ENCODE measurements at places on chromosomes 5 and 9.

GRCh38 chr5:132773114-132773513 is 3.9 kb downstream of the SEPTIN8 start:
- no peak for DNase-seq

- peak; percentile 96 for DNase-seq
These were observed 177.0 kb downstream of the CDK5RAP2 start for GRCh38 chr9:120402741-120403542.

GRCh38 chr5:109690242-109690974 is 681 bp downstream of the MAN2A1 start:
- DNase-seq: peak; percentile 65

- DNase-seq: peak; percentile 71
These were observed 2.2 kb downstream of the ST6GALNAC6 start for GRCh38 chr9:127897193-127897692.

DNA sequence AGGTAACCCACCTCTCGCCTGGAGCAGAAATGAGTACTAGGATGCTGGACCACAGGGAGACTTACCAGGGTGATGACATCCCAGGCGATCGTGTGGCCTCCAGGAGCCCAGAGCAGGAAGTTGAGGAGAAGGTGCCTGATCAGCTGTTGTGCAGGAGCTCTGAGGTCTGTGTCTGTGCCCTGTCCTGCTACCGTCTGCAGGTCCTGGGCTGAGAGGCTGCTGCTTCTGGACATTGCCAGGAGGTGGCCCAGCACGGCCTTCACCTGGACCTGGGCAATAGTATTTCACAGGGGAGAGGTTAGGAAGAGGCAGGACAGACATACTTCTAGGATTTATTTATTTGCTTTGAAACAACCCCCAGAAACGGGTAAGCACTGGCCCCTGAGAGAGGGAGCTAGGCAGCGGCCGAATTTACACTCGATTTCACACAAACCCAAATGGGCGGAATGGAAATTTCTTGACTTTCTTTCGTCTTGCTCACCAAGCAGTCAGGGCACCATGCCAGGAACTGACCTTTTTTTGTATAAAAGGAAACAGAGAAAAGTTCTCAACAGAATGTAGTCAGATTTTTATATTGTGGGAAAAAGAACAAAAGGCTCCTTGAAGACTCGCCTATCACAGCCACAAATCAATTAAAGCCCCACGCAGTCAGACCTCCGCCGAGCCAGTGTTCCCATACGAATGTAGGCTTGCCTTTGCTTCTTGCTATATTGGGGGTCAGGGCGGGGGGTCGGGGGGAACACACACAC is 210.3 kb downstream of the FANCC start:
- peak; percentile 12 for DNase-seq

DNA sequence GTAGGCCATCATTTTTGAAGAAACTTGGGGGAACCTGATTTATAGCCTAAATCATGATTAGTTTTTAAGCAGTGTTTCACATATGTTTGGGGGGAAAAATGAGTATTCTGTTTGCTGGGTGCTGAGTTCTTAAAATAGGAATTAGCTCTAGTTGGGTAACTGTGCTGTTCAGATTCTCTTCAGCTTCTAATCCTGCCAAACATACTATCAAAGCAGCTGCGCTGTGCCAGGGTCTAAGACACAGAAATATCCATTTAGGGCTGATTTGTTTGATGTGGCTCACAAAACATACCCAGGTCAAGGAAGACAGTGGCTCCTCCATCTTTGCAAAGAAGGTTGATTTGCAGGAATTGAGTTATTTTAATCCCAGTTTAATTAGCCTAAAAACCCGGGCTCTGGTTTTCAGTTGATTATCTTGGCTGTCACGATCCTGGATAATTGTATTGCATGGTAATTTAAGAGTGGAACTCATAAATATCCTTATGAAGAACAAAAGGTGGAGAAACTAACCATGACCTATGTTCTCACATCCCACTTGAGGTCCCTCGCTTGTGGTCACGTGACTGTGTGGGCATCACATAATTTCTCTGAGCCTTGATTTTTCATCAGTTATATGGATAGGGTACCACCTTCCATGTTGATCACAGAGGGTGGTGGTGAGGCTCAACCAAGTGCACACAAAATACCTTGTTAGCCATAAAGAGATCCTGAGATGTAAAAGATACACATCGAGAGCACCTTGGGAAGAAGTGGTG is 18.7 kb downstream of the CYFIP2 start:
- no peak for DNase-seq

- DNase-seq: no peak
These were observed at the start of gene NIPAL4 for GRCh38 chr5:157459715-157460599. Gene NIPAL4, plus strand, starts transcription at chr5:157460213. Its CDS starts 108 bp downstream, at chr5:157460321.

GRCh38 chr5:59678943-59679342 is 214.6 kb downstream of the PDE4D start:
- no peak for DNase-seq

GRCh38 chr5:42337607-42338006 is 85.6 kb upstream of the GHR start:
- DNase-seq: no peak

DNA sequence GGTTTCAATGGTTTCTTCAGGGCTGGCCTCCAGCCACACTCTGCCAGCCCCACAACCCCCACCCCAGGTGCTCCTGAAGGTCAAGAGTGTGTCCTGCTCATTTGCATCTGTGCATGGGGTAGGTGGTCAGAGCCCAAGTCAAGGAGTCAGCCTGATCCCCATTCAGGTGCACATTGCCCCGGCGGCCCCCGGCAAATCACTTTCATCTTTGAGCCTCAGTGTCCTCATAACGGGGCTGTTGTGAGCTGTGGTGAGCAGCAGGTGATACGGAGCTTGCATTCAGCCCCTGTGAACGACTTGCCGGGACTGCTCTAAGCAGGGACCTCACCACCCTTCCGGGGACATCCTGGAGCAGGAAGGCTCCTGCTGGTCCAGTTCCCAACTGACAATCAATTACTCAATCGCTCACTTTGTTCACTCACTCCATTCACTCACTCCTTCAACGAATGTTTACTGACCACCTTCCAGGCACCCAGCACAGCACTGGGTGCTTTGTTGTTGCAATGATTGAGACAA is 93.2 kb upstream of the CPEB4 start:
- no peak for DNase-seq

DNA sequence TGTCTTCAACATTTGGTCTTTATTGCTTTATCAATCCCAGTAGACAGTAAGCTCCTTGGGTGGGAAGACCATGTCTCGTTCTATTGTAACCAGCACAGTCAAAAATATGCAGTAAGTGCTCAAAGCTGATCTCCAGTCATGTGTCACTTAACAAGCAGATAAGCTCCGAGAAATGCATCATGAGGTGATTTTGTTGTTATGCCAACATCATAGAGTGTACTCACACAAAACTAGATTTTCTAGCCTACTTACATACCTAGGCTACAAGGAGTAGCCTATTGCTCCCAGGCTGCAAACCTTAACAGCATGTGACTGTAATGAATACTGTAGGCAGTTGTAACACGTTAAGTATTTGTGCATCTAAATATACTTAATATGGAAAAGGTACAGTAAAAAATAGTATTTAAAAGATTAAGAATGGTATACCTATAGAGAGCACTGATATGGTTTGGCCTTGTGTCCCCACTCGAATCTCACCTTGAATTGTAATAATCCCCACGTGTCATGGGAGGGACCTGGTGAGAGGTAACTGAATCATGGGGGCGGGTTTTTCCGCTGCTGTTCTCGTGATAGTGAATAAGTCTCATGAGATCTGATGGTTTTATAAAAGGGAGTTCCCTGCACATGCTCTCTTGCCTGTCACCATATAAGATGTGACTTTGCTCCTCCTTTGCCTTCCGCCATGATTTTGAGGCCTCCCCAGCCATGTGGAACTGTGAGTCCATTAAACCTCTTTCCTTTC is 39.8 kb upstream of the PCSK5 start:
- no peak for DNase-seq

DNA sequence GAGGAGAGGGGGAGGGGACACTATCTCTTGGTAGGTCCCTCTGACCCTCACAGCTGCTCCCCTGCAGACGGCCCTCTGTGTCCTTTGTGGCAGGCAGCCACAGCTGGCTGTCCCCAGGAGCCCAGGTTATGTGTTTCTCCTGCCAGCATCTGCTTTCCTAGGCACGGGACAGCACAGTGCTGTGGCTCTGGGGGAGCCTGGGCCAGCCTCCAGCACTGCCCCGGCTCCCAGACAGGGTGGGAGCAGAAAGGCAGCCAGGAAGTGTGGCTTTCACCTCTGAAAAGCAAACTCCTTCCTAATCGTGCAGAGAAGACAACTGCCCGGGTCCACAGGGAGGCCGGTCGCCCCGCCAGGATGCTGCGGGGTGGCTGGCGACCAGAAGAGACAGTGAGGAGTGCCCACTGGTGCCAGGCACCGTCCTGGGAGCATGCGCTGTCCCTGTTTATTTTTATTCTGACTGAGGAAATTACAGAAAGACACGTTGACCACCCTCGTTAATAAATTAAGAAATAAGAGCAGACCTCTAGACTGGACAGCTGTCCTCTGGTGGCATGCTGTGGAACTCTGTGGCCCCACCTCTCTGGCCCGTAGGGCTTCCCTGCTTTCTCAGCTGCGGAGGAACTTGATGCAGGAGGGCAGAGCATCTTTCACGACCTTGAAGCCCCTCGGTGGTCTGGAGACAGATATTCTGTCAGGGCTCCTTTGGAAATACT is 240.3 kb downstream of the FANCC start:
- no peak for DNase-seq

- no peak for DNase-seq
These were observed 249.0 kb upstream of the WWC1 start for GRCh38 chr5:168042284-168043068.

GRCh38 chr9:78306222-78307076 is 9.5 kb downstream of the PSAT1 start:
- DNase-seq: no peak

DNA sequence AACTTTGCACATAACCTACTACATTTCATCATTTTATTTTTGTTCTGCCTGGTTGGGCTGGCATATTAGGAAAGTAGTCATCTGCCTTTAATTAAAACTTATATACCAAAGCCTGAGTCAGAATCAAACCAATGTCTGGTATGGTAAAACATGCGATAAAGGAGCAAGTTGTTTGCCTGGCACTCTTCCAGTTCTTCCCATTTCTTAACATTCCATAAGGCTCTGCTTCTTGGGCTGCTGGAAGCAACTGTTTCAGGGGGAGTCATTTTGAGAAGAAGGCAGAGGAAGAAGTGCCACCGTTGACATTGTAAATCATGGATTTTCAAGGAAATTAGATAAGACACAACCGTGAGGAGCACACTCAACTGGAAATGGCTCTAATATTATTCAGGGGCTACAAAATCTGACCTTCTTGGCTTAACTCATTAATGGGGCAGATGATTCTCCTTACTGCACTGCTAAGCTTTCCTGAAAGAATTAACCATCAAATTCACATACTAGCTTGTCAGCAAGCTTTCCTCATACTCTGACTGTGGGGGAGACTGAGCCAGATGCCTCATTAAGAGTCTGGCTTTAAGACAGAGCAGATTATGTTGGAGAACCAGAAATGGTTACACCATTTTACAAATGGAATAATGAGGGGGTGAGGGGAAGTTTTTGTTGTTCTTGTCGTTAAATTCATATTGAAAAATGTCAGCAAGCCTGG is 391.0 kb downstream of the TMEM232 start:
- DNase-seq: peak; percentile 93

DNA sequence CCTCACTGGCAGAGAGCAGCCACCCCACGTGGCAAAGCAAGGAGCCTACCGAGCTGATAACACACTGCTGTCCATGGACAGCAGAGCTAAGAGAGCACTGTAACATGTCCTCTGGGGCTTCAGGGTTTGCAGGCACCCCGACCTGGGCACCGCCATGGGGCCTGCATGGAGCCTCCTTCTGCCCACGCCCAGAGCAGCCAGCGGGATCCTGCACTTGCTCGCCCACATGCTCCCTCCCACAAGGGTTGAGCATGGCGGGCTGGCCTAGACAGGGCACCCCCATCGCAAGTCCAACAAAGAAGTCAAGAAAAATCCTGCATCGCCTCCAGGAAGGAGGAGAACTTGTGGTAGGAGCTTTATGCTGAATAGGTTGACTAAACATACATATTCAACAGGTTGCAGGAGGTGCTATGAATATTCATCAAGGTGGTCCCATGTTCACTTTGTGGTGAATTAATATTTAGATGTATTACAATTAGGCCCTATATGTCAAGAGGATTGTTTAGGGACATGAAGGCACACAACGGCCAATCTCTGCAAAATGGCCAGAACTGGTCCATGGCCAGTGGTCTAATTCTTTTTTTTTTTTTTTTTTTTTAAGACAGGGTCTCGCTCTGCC is 3.8 kb upstream of the MIGA2 start:
- DNase-seq: no peak

- DNase-seq: peak; percentile 39
These were observed 1.3 kb downstream of the MOB3B start for GRCh38 chr9:27528076-27528885.

GRCh38 chr9:131747352-131747751 is 7.5 kb upstream of the RAPGEF1 start:
- DNase-seq: peak; percentile 45

- no peak for DNase-seq
These were observed 38.2 kb downstream of the GZMK start for GRCh38 chr5:55062039-55062779.

DNA sequence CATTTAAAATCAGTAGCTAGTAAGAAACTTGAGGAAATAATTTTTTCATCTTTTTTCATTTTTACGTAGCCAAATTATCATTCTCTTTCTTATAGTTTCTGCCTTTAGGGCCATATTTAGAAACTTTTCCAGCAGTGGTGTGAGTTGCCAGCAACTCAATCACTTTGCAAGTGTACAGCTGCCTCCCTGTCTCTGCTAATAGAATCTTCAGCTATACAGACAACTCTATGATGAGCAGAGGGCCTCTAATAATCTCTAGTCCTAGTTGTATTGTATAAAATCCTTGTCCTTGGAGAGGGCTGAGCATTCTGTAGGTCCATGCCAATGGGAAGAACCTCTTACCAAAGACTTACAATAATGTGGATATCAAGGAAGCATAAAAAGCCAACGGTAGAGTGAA is 11.5 kb upstream of the SHOC1 start:
- DNase-seq: no peak

- DNase-seq: no peak
These were observed 349.2 kb upstream of the MEF2C start for GRCh38 chr5:89232139-89232603.

GRCh38 chr9:35611230-35611797 is 6.3 kb downstream of the TESK1 start:
- DNase-seq: peak; percentile 28

DNA sequence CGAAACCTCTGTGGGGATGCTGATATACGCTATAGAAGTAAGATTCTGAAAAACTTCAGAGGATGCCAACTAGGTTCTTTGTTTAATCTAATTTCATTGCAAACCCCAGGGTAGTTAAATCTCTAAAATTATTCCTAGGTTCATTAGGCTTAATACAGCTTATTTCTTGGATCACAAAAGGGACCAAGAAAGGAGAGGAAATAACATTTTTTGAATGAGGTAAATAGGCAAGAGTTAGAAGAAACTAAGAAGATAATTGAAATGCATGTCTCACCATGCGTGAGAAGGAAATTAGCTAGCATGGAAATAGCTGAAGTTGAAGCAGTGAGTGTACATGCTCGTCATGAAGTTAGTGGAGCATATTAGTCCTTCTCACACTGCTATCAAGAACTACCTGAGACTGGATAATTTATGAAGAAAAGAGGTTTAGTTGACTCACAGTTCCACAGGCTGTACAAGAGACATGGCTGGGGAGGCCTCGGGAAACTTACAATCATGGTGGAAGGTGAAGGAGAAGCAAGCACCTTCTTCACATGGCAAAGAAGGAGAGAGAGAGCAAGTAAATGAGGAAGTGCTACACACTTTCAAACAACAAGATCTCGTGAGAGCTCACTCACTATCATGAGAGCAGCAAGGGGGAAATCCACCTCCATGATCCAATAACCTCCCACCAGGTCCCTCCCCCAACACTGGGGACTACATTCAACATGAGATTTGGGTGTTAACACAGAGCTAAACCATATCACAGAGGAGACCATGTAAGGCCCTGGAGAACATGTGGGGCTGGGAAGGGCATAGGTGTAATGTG is 125.1 kb upstream of the OSMR start:
- no peak for DNase-seq
